ENCODE measurements at places on chromosomes 7 and 10.

DNA sequence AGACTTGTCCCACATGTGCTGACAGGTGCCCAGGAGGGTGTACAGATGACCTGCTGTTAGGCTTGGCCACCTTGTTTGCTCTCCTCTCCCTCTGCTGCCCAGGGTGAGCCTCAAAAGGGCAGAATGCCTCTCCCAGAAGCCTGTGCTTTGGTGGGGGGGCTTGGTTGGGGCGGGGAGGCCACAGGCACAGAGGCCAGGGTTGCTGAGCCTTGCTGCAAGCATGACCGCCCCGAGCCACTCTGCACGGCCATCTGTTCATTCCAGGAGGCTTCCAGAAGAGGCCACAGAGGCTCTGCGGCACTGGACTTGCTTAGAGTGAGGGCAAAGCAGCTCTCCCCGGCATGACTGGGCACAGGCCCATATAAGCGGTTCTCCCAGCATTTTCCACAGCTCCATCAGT is 190.8 kb downstream of the GLRX3 start:
- no peak for DNase-seq

- no peak for DNase-seq
These were observed 373.1 kb downstream of the THSD7A start for GRCh38 chr7:11458736-11459483.

DNA sequence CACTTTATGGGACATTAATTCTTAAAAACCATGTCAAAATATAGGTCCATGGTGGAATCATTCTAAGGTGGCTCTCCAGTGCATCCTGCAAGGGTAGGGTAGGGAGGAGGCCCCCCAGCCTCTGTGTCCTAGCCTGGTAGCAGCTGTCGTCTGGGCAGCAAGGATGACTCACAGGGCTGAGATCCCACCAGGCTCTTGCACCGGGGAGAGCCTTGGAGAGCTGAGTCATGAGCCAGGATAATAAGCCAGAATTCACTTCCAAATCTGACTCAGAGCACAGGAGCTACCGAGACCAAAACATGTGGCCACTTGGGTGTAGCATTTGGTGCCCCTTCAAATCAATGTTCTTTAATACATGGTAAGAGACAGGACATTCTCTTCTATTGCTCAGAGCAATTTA is 298.5 kb downstream of the NEBL start:
- DNase-seq = no peak

- DNase-seq = no peak
These were observed 98.7 kb upstream of the DNAJB6 start for GRCh38 chr7:157238087-157238486.

- DNase-seq = no peak
These were observed 25.5 kb downstream of the GTF2IRD1 start for GRCh38 chr7:74479066-74479781.

DNA sequence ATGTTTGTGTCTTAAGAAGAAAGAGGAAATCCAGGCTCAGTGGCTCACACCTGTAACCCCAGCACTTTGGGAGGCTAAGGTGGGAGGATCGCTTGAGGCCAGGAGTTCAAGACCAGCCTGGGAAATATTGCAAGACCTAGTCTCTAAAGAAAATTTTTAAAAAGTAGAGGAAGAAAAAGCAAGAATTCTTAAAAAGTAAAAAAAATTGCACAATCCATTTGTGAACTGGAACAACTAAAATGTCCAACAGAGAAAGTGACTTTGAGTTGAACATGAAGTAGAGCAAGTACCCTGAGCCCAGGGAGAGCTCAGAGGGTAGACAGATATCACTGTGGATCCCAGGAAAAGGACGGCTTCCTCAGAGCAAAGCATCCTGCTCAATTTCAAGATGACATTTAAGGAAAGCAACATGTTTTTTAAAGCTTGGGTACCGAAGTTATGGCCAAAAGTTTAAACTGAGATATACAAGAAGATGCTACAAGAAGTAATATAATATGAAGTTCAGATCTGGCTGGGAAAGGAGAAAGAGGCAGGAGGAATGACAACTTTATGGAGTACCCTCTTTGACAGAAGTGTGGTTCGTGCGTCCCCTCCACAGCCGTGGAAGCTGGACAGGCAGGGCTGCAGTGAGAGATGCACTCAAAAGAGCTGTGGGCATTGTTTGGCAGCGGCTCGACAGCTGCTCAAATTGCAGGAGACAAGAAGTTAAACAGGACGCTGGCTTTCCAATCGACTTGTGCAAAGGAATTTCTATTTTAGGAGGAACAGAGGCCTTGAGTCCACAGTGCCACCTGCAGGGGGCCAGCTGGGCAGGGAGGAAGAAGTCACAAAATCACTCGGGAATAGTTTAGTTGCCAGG is 201.3 kb downstream of the JCAD start:
- DNase-seq = no peak

DNA sequence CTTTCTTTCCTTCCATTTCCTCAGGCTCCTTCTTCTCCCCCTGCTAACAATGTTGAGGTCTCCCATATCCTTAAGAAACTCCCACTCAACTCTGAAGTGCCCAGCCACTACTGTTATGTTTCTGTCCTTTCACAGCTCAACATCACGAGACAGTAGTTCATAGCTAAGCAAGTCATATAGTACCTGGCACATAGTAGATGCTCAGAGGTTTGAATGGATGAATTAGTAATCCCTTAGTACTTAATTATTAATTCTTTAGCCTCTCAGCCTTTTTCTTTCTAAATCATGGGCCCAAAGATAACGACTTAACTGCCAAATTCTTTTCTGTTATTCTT is 22.6 kb downstream of the CSGALNACT2 start:
- no peak for DNase-seq

All from activated CD4-positive, CD25-positive, alpha-beta regulatory T cell (primary cell).